ENCODE measurements at places on chromosomes 2 and 18. TPM values are rescaled to one million over a fixed set of nuclear protein-coding genes. Genes with fewer than 3 reads are reported as not detected.

Gene LCLAT1
- total RNA-seq: 47.6 TPM

Gene ERFE
- total RNA-seq: 4.0 TPM

Gene APLF
- 4.5 TPM for total RNA-seq

Gene GALM
- total RNA-seq: 11.3 TPM

Gene POLE4
- 34.6 TPM for total RNA-seq

Gene ABCA12
- total RNA-seq: 4.8 TPM

Gene PGAP1
- 3.9 TPM for total RNA-seq

Gene NETO1
- not detected for total RNA-seq

Gene CTDSP1
- total RNA-seq: 58.0 TPM

Gene RNF125
- 0.50 TPM for total RNA-seq

Gene LDAH
- 21.5 TPM for total RNA-seq

Gene CYP27C1
- not detected for total RNA-seq

Gene KHK
- 4.2 TPM for total RNA-seq

Gene REG3A
- not detected for total RNA-seq

Measured in Calu3 (cell line).